ENCODE measurements at places on chromosomes 3 and 15.

GRCh38 chr3:10344147-10344943 is 23.4 kb upstream of the SEC13 start:
- no peak for DNase-seq

GRCh38 chr3:168591587-168591986 is 495.9 kb upstream of the GOLIM4 start:
- no peak for DNase-seq

DNA sequence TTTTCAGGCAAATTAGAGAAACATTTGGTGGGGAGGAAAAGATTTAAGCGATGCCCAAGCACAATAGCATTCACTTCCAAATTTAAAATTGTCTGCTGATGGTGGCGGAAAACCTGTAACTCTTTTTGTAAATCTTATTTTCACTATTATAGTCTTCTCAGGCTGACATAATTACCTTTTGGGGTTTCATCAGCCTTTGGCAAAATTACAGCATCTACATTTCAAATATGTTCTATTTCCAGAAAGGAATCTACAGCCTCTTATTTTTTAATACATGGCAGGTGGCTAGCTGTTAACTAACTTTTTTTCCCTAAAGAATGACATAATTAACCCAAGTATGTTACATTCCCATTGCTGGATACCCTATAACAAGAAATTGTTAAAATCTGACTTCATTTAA is 391.5 kb upstream of the CCDC54 start:
- DNase-seq, result no peak

DNA sequence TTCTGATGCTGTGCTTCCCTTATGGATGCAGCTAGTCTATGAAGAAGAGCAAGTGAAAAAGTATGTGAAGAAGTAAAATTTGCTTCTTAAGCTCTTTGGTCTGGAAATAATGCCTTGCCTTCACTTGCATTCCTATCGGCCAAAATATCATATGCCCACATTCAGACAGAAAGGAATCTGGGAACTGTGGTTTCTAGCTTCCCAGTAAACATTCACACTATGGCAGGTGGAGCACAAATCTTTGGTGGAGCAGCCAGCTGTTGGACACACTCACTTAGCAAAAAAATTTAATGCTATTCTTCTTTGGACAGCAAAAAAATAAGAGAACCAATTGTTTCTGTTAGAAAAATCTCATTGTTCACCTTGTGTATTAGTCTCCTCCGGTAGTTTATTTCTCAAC is 12.3 kb upstream of the COL6A6 start:
- no peak for DNase-seq

GRCh38 chr3:94076055-94076454 is 13.2 kb downstream of the NSUN3 start:
- DNase-seq, result no peak

DNA sequence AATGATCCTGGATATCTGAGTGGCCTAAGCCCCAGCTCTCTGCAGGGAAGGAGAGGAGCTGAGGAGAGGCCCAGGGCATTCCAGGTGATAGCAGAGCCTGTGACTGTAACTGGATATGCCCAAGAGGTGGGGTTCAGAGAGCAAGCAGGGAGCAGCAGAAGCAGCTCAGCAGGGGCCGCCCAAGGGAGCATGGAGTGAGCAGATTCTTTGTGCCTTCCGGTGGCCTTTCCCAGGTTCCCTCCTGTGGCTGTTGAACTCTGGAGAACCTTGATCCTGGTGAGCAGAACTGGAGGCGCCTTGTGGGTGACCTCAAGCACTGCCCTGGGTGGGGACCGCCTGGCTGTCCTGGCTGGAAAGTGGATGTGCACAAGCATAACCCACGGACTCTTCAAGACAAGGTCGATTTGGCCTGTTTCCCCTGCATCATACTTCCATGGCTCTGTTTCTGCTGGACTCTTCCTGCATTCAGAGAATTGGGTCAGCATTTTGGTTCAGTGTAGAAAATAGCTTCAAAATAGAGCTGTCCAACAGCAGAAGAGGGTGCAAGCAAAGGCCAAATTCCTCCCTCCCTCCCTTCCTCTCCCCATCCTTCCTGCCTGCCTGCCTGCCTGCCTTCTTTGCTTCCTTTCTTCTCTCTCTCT is 76.1 kb downstream of the ARNT2 start:
- DNase-seq, result no peak

- no peak for DNase-seq
Observed at GRCh38 chr15:62280625-62281024, 115.5 kb upstream of the C2CD4B start.
